Astrocyte (in vitro differentiated cells and primary cell): ENCODE measurements at places on chromosomes 3 and 15. TPM values are rescaled to one million over a fixed set of nuclear protein-coding genes. Genes with fewer than 3 reads are reported as not detected.

DNA sequence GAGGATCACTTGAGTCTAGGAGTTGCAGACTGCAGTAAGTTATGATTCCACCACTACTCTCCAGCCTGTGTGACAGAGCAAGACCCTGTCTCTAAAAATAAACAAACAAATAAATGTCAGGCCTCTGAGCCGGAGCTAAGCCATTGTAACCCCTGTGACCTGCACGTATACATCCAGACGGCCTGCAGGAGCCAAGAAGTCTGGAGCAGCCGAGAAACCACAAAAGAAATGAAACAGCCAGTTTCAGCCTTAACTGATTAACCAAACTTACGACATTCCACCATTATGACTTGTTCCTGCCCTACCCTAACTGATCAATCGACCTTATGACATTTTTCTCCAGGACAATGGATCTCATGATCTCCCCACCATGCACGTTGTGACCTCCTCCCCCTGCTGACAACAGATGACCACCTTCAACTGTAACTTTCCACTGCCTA, 32.5 kb upstream of the ZKSCAN7 start:
- no peak overlapping the region for H3K27ac ChIP-seq
- H3K36me3 ChIP-seq, result no peaks in the 10 kb centered on the region
- H3K27me3 ChIP-seq, result no peaks in the 10 kb centered on the region
- DNase-seq, result no peak
- no peak overlapping the region for H3K4me3 ChIP-seq

DNA sequence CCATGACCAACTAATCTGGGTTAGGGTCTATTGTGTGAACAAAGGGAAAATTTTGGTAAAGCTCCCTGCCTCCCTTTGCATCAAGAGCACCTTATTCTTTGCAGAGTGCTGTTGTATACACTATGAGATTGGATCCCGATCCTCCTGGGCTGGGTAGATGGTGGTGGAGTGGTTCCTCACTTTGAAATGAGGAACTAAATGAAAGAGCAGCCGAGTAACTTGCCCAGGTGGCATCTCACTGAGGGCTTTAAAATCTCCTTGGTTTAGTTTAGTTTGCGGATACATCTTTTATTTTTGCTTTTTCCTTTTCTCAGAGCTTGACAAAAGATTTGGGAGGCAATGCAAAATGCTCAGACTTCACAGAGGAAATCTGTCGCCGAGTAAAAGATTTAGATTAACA, 19.4 kb downstream of the IDH3A start:
- H3K4me1 ChIP-seq, result no peaks in the 10 kb centered on the region
- H3K4me3 ChIP-seq, result no peak overlapping the region
- peaks cover 28% of the 10 kb centered on the region for H3K36me3 ChIP-seq

GRCh38 chr3:28940530-28940929, 340.3 kb upstream of the RBMS3 start:
- no peaks in the 10 kb centered on the region for H3K36me3 ChIP-seq
- no peak overlapping the region for H3K4me3 ChIP-seq
- peaks cover 11% of the 10 kb centered on the region for H3K4me1 ChIP-seq
- no peaks in the 10 kb centered on the region for H3K27me3 ChIP-seq
- DNase-seq, result peak; percentile 98

The TMEM212 gene
- total RNA-seq, result not detected in 2 replicates

The CFAP92 gene
- 0.10 and 0.52 TPM in 2 replicates for total RNA-seq

GRCh38 chr3:126438746-126439145, 36.9 kb downstream of the ZXDC start:
- no peaks in the 10 kb centered on the region for H3K27me3 ChIP-seq
- DNase-seq, result no peak
- H3K4me1 ChIP-seq, result no peaks in the 10 kb centered on the region
- no peaks in the 10 kb centered on the region for H3K36me3 ChIP-seq
- no peak overlapping the region for H3K27ac ChIP-seq

The C3orf70 gene
- total RNA-seq, result 5.7 and 8.2 TPM in 2 replicates

The MRPL47 gene
- 45.9 and 47.1 TPM in 2 replicates for total RNA-seq

The DISP2 gene
- 1.5 and 3.7 TPM in 2 replicates for total RNA-seq

DNA sequence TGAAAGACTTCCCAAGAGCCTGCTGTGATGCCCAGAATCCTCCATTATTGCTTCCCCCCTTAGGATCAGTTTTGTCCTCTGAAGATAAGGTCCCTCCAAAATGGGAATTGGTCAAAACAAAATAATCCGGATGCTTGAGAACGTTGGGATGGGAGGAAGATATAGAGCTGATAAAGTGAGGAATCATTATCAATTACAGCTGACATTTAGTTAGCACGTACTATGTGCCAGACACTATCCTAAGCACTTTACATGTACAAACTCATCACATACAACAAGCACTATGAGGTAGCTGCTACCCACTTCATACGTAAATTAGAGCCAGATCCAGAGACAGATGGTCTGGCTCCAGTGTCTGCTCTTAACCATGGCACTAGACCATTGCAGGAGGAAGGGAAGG, 6.6 kb upstream of the RPP25 start:
- peaks cover 16% of the 10 kb centered on the region for H3K4me1 ChIP-seq
- no peak overlapping the region for H3K27ac ChIP-seq
- peaks cover 23% of the 10 kb centered on the region for H3K27me3 ChIP-seq
- no peak overlapping the region for H3K4me3 ChIP-seq

DNA sequence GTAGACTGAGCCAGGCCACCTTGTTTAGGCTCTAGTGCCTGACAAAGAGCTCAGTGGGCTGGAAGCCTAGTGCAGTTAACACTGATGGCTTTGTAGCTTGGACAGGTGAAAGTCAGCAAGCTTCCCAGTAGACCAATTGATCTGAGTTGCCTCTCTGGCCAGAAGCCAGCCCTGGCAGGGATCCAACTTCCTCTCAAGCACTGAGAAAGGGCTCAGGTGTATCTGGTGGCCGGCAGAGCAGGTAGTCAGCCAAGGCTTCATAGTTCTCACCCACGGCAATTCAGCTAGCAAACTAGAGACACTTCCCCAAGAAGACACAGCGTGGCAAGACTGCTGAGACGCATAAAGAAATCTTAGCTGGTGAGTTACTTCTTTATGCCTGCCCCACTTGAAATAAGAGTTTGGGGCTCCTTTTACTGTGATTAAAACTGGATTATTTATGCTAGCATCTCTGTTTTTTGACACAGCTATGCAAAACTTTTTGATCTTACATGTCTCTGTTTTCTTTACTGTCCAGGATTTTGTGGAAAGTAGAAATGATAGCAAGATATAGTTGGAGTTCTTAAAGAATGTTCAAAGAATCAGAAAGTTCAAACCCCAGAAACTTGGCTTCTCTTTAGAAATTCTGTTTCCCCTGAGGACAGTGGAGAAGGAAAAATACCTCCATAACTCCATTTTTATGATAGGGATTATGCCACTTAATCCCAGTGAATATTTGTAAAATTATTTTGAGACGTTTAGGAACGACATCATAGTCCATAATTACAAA, 8.4 kb upstream of the CA12 start:
- no peaks in the 10 kb centered on the region for H3K36me3 ChIP-seq
- H3K4me3 ChIP-seq, result no peak overlapping the region
- no peak for DNase-seq
- no peak overlapping the region for H3K27ac ChIP-seq
- H3K4me1 ChIP-seq, result no peaks in the 10 kb centered on the region

The PRR20G gene
- total RNA-seq, result not detected in 2 replicates

DNA sequence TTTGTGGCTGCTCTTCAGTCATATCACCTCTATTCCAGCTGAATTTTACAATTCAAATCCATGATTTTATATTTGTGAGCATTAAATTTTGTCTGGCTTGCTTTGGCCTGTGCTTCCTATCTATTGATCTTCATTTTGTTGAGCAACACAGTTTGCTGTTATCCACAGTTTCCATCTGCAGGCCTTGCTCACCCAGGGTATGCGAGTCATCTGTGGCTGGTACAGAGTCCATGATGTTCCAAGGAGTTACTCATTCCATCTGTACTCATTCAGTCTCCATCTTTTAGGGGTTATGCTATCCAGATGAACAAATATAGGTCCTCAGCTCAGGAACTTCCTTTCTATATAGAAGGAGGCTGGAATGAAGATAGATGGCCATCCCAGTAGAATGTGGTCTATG, 70.1 kb upstream of the CCK start:
- H3K36me3 ChIP-seq, result no peaks in the 10 kb centered on the region
- H3K27me3 ChIP-seq, result no peaks in the 10 kb centered on the region
- H3K4me3 ChIP-seq, result no peak overlapping the region
- no peak for DNase-seq

The C3orf22 gene
- not detected in 2 replicates for total RNA-seq

DNA sequence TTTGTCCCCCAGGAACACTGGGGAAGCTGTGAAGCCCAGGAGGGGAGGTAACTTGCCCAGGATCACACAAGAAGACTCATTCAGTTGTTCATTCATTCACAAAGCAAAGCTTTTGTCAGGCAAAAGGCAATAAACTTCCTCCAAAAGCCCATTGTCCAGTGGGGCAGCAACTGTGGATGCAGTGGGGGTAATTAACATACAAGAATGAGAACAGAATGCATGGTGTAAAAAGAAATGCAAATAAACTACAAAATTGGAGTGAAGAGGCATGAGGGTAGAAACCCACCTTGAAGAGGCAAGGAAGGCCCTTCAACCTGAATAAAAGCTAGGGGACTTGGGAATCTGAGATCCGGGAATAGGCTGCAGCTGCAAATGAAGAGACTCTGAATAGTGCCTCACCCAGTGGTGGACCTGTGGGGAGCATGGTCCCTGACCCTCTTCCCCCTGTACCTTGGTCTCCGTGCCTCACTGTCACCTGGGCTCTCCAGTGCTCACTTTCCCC, 363.6 kb downstream of the CLSTN2 start:
- H3K4me3 ChIP-seq, result no peak overlapping the region
- H3K36me3 ChIP-seq, result no peaks in the 10 kb centered on the region
- DNase-seq, result no peak
- H3K27me3 ChIP-seq, result no peaks in the 10 kb centered on the region
- H3K4me1 ChIP-seq, result no peaks in the 10 kb centered on the region

DNA sequence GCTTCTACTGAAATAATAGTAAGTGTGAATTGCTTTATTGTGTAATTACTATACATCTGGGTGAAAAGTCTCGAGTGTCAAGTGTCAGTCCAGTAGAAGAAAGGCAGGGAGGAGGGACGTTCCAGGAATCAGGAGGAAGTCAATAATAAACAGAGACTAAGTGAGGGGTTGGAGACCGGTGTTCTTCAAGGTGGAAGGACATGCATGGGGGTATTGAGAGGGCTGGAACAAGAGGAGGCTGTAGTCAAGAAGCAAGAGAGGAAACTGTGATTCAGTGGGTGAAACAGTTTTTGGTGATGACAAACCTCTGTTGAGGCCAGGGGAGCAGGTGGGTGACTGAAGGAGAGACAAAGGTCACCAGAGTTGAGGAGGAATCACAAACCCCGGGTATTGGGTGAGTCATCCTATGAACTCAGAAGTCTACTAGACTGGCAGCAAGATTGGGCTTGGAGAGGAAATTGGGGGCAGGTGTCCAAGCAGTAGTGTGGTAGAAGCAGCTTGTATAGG, 11.6 kb upstream of the SCAMP5 start:
- no peak overlapping the region for H3K4me3 ChIP-seq
- H3K27ac ChIP-seq, result no peak overlapping the region
- peaks cover 11% of the 10 kb centered on the region for H3K27me3 ChIP-seq
- H3K36me3 ChIP-seq, result no peaks in the 10 kb centered on the region
- no peak for DNase-seq
- peaks cover 4% of the 10 kb centered on the region for H3K4me1 ChIP-seq

The KLHL40 gene
- total RNA-seq, result not detected in 2 replicates

DNA sequence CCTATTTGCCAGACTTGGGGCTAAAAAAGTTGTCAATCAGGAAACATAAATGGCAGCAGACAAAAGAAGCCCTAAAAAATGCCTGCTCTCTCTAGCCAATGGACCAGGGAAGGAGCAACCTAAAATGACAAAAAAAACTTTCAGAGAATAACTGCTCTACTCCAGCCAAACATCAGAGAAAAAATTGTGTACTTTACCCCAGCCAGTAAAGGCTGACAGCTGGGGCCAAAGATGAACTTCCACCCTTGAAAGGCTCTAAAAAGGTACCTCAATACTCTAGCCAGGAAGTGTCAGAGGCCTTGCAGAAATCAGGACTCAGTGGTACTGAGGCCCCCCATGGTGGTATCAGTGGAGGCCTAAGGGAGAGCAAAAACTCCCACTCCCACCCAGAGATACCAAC, 18.4 kb downstream of the C3orf70 start:
- no peak for DNase-seq
- no peaks in the 10 kb centered on the region for H3K36me3 ChIP-seq
- no peaks in the 10 kb centered on the region for H3K27me3 ChIP-seq
- no peak overlapping the region for H3K4me3 ChIP-seq
- H3K4me1 ChIP-seq, result no peaks in the 10 kb centered on the region

GRCh38 chr3:147773116-147773630, 364.0 kb downstream of the ZIC1 start:
- no peak overlapping the region for H3K27ac ChIP-seq
- H3K36me3 ChIP-seq, result no peaks in the 10 kb centered on the region
- H3K27me3 ChIP-seq, result no peaks in the 10 kb centered on the region
- no peak for DNase-seq
- no peak overlapping the region for H3K4me3 ChIP-seq
- H3K4me1 ChIP-seq, result no peaks in the 10 kb centered on the region

DNA sequence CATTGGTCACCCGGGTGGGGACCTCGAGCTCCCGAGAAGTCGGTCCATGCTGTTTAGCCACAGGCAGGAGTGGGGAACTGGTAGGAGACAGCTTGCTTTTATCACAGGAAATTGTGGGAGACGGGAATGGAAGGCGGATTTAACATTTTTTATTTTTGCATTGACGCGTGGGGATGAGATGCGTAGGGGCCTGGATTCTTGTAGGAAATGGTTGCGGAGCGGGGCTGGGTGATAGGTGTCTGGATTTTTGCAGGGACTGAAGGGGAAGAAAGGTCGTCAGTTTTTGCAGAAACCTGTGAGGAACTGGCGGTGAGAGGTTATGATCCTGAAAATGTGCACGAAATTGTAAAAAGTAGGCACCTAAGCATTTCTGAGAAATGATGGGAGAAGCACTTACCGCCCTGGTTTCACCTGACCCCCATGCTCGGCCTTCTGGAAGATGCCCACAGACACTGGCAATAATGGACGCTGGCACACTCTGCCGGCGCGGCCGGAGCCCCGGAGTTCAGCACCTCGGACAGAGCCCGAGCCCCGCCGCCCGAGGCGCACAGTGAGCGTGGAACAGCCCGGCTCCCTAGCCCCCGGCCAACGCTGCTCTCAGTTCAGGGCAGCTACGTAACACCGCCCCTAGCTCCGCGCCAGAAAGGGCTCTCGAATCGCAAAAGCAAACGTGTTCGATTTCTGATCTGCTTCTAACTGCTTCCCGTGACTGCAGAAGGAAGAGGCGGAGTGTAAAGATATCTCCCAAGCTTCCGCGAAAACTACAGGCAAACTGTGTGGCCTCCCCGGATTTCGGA, 928 bp downstream of the ANKRD34C start:
- H3K36me3 ChIP-seq, result no peaks in the 10 kb centered on the region
- peak; percentile 24 for DNase-seq
- H3K27ac ChIP-seq, result no peak overlapping the region

- no peak overlapping the region for H3K27ac ChIP-seq
- no peak overlapping the region for H3K4me3 ChIP-seq
- peak; percentile 8 for DNase-seq
- no peaks in the 10 kb centered on the region for H3K36me3 ChIP-seq
- H3K27me3 ChIP-seq, result no peaks in the 10 kb centered on the region
Observed at GRCh38 chr3:25080461-25080860, 347.6 kb upstream of the RARB start.

The FBLN2 gene
- total RNA-seq, result 36.6 and 57.3 TPM in 2 replicates
